ENCODE measurements at places on chromosomes 4 and X.

GRCh38 chrX:103554687-103555424 lies 30.5 kb upstream of the TCEAL4 start:
- no peaks in the 10 kb centered on the region for H3K36me3 ChIP-seq
- DNase-seq, result peak; percentile 70
- no peaks in the 10 kb centered on the region for H3K4me1 ChIP-seq
- H3K27me3 ChIP-seq, result peaks cover 2% of the 10 kb centered on the region
- peak overlapping the region; percentile 93 for H3K27ac ChIP-seq

- no peaks in the 10 kb centered on the region for H3K27me3 ChIP-seq
- H3K27ac ChIP-seq, result no peak overlapping the region
- H3K4me3 ChIP-seq, result no peak overlapping the region
- H3K36me3 ChIP-seq, result no peaks in the 10 kb centered on the region
These were observed 65.9 kb upstream of the FSTL5 start for GRCh38 chr4:162229670-162230069.

DNA sequence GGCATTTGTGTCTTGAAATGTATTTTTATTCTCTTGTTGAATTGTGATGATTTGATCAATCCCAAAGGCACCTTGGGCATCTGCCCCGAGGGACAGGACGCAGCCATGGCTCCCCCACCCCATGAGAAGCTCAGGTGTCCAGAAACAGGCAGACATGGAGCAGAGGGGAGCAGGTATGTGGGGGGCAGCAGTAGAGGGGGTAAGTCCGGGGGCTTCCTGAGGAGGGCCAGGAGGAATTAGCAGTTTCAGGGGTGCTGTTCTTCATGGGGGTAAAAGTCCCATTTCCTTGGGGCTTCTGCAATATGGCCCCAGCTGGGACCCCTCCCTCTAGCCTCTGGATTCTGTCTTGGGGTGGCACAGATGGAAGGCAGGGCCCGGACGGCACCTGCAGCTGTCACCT lies 67.0 kb upstream of the HMX1 start:
- peaks cover 10% of the 10 kb centered on the region for H3K36me3 ChIP-seq
- no peak overlapping the region for H3K27ac ChIP-seq
- no peaks in the 10 kb centered on the region for H3K27me3 ChIP-seq
- H3K4me3 ChIP-seq, result no peak overlapping the region

DNA sequence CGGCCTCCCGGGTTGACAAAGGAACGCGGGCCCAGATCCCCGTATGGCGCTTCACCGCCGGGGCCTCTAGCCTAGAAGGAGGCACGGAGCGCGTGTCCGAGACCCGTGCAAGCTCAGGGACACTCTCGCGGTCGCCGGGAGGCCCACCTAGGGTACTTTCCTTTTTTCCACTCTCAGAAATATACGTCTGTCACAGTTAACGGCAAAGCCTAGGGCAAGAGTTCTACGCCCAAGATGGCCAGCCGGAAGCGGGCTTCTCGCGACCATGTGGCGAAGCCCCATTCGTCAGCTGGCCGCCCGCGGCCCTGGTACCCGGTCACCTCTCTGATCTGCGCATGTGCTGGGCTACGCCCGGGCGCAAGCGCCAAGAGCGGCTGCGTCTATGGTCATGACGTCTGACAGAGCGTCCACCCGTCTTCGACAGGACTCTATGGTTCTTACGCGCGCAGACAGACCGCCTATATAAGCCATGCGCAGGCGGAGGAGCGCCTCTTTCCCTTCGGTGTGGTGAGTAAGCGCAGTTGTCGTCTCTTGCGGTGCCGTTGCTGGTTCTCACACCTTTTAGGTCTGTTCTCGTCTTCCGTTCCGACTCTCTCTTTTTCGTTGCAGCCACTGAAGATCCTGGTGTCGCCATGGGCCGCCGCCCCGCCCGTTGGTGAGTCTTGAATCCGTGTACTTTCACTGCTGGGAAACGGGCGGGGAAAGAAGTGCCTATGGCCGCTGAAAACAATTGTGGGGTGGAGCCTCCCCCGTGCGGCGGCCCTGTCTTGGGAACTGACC lies at the start of gene RPL10:
Gene RPL10 (plus strand): TSS at position 490 of the 780 bp plus-strand sequence. CDS start 143 bp downstream, at position 633.
- peak; percentile 90 for DNase-seq
- peak within 1 kb of the TSS; percentile 99 for H3K27ac ChIP-seq
- peaks cover 3% of the 10 kb centered on the region for H3K4me1 ChIP-seq

DNA sequence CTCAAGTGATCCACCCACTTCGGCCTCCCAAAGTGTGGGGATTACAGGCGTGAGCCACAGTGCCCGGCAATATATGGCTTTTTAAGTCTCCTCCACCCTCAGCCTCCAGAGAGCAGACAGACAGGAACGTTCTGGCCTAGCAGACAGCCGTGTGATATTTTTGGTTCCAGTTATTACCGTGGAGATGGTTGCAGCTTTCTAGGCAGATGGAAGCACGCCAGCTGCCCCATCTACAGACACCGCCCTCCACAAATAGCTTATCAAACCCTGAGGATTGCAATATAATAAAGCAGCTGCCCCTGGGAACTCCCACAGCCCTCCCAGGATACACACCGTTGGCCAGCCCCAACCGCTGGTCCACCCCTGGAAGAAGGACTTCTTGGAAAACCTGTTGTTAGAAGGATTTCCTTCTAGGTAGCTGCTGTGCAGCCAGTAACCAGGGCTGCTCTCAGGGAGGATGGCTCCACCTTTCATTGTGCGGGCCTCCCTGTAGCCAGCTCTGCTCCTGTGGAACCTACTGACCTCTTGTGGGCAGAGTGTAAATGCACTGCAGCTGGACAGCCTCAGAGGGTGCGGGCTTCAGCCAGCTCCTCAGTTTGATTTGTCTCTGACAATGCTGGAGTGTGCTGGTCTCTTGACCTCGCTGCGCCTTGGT lies 44.0 kb downstream of the SLC25A5 start:
- H3K4me1 ChIP-seq, result no peaks in the 10 kb centered on the region
- H3K4me3 ChIP-seq, result peak overlapping the region; percentile 42
- no peaks in the 10 kb centered on the region for H3K27me3 ChIP-seq
- no peaks in the 10 kb centered on the region for H3K36me3 ChIP-seq
- H3K27ac ChIP-seq, result peak overlapping the region; percentile 77

DNA sequence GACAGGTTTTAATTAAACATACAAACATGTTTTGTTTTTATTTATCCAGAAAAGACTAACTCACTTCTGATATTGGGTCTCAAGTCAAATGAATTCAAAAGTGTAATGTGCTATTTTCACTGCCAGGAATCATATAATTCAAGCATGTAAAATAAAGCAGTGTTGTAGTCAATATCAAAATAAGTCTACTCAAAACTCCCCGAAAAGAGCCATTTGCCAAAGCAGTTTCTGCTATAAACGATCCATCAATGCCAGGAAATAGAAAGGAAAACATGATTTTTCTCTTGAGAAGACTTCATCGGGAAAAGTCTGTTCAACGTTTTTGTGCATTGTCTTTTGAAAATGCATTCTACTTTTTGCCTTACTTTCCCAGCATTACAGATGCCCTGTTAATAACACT lies 633.3 kb downstream of the FAT4 start:
- no peaks in the 10 kb centered on the region for H3K27me3 ChIP-seq
- H3K36me3 ChIP-seq, result no peaks in the 10 kb centered on the region
- H3K4me1 ChIP-seq, result no peaks in the 10 kb centered on the region
- H3K4me3 ChIP-seq, result no peak overlapping the region

DNA sequence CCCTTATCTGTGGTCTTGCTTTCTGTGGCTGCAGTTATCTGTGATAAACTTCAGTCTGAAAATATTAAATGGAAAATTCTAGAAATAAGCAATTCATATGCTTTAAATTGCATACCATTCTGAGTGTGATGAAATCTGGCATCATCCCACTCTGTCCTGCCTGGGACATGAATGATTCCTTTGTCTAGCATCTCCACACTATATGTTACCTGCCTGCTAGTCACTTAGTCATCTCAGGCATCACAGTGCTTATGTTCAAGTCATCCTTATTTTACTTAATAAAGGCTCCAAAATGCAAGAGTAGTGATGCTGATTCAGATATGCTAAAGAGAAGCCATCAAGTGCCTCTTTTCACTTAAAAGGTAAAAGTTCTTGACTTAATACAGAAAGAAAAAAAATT lies 14.3 kb upstream of the RAB9B start:
- H3K4me3 ChIP-seq, result no peak overlapping the region
- no peaks in the 10 kb centered on the region for H3K4me1 ChIP-seq
- H3K36me3 ChIP-seq, result no peaks in the 10 kb centered on the region
- no peaks in the 10 kb centered on the region for H3K27me3 ChIP-seq
- DNase-seq, result no peak

- DNase-seq, result no peak
- H3K27ac ChIP-seq, result no peak overlapping the region
- H3K27me3 ChIP-seq, result no peaks in the 10 kb centered on the region
- no peaks in the 10 kb centered on the region for H3K36me3 ChIP-seq
- no peak overlapping the region for H3K4me3 ChIP-seq
- H3K4me1 ChIP-seq, result no peaks in the 10 kb centered on the region
These were observed 470.0 kb upstream of the INTU start for GRCh38 chr4:127162741-127163140.

- H3K27ac ChIP-seq, result no peak overlapping the region
- H3K4me1 ChIP-seq, result no peaks in the 10 kb centered on the region
- H3K4me3 ChIP-seq, result no peak overlapping the region
- no peak for DNase-seq
These were observed 1717.6 kb upstream of the TENM3 start for GRCh38 chr4:180525523-180526077.

DNA sequence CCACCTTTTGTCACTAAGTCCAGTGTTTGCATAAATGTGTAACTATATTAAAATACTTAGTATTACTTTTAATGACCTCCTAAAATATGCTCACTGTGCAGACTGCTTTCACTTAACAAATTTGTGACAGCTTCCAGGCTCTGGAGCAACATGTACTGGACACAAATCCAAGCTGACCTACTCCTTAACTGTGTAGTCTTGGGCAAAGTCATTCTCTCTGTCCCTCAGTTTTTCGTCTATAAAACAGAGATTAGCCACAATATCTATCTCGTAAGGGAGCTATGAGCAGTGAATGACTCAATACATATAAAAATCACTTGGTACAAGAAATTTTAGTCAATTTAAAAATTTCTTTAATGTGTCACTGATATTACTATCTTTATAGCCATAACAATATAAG lies 20.4 kb upstream of the RAB40A start:
- H3K27ac ChIP-seq, result no peak overlapping the region
- no peaks in the 10 kb centered on the region for H3K4me1 ChIP-seq
- DNase-seq, result no peak

DNA sequence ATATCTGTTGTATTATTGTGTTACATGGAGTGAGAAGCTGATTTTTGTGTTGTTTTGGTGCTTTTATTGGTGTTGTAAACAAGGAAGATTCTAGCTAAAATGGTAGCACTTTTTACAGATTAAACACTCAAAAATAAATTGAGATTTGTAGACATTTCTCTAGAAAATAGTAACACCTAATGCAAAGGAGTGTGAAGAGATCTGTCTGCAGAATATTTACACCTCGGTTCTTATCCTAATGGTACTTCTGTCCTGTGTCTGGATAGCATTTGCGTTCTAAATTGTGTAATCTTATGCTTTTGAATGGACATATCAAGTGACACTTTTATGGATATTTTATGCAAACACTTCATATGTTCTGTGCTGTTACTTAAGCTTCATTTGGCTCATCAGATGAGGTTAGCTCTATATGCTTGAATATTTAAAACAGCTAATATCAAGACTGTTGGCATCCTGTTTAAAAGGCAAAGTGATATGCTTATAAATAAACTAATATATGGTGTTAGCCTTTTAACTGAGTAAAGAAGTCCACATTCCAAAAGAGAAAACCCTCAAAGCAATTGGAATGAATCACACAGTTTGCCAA lies 6.0 kb downstream of the PCDH7 start:
- H3K36me3 ChIP-seq, result no peaks in the 10 kb centered on the region
- no peaks in the 10 kb centered on the region for H3K4me1 ChIP-seq
- DNase-seq, result no peak

- no peak overlapping the region for H3K27ac ChIP-seq
- peaks cover 2% of the 10 kb centered on the region for H3K27me3 ChIP-seq
- H3K36me3 ChIP-seq, result no peaks in the 10 kb centered on the region
- H3K4me1 ChIP-seq, result no peaks in the 10 kb centered on the region
- H3K4me3 ChIP-seq, result no peak overlapping the region
These were observed 350.4 kb downstream of the RAB28 start for GRCh38 chr4:13133700-13134099.

GRCh38 chr4:6516281-6516680 lies 43.9 kb upstream of the PPP2R2C start:
- H3K36me3 ChIP-seq, result peaks cover 17% of the 10 kb centered on the region
- H3K27me3 ChIP-seq, result peaks cover 1% of the 10 kb centered on the region
- no peaks in the 10 kb centered on the region for H3K4me1 ChIP-seq
- no peak overlapping the region for H3K27ac ChIP-seq
- no peak for DNase-seq

DNA sequence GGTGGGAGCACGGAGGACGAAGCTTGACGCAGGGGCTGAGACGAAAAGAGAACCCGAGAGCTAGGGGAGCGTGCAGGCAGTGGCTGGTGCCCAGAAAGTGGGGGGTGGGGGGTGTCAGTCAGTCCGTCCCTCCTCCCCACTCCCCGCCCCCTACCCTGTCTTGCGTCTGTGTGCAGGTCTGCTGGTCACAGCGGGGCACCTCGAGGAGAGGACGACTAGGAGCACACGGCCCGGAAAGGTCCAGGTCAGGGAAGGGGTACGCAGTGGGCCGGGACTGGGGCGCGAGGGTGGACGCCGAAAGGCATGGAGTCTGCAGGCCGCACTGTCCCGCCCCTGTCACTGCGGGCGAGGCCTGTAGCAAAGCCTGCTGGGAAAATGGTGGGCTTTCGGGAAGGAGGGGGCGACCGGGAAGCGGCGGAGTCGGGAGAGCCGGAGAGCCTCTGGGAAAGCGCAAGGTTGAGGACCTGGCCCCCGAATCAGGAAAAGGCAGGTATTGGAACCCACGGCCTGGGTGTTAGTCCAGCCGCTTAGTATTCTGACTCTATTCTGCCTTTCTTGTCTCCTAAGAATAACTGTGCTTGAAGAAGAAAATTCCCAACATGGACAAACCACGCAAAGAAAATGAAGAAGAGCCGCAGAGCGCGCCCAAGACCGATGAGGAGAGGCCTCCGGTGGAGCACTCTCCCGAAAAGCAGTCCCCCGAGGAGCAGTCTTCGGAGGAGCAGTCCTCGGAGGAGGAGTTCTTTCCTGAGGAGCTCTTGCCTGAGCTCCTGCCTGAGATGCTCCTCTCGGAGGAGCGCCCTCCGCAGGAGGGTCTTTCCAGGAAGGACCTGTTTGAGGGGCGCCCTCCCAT lies 769 bp downstream of the TCEAL1 start:
- H3K27ac ChIP-seq, result peak overlapping the region; percentile 85
- no peaks in the 10 kb centered on the region for H3K36me3 ChIP-seq
- DNase-seq, result peak; percentile 75
- H3K4me3 ChIP-seq, result peak overlapping the region; percentile 90
- H3K4me1 ChIP-seq, result peaks cover 4% of the 10 kb centered on the region

GRCh38 chr4:136505020-136505419 lies 1027.3 kb downstream of the PCDH18 start:
- no peak overlapping the region for H3K27ac ChIP-seq
- no peak for DNase-seq
- no peaks in the 10 kb centered on the region for H3K36me3 ChIP-seq
- H3K4me3 ChIP-seq, result no peak overlapping the region
- peaks cover 2% of the 10 kb centered on the region for H3K4me1 ChIP-seq
- H3K27me3 ChIP-seq, result no peaks in the 10 kb centered on the region

GRCh38 chrX:36445566-36445965 lies 526.0 kb downstream of the CFAP47 start:
- H3K36me3 ChIP-seq, result no peaks in the 10 kb centered on the region
- H3K4me1 ChIP-seq, result no peaks in the 10 kb centered on the region
- H3K27me3 ChIP-seq, result no peaks in the 10 kb centered on the region
- DNase-seq, result no peak
- no peak overlapping the region for H3K4me3 ChIP-seq
- H3K27ac ChIP-seq, result no peak overlapping the region

GRCh38 chrX:55731826-55732225 lies 14.3 kb downstream of the RRAGB start:
- no peaks in the 10 kb centered on the region for H3K36me3 ChIP-seq
- DNase-seq, result no peak
- H3K4me1 ChIP-seq, result no peaks in the 10 kb centered on the region
- no peak overlapping the region for H3K27ac ChIP-seq
- H3K27me3 ChIP-seq, result no peaks in the 10 kb centered on the region

GRCh38 chr4:163542275-163542674 lies 47.8 kb downstream of the TMA16 start:
- no peaks in the 10 kb centered on the region for H3K36me3 ChIP-seq
- DNase-seq, result no peak
- peaks cover 10% of the 10 kb centered on the region for H3K4me1 ChIP-seq
